ENCODE measurements at places on chromosomes 2 and 18.

GRCh38 chr2:181314551-181314950 lies 142.6 kb upstream of the ITGA4 start:
- DNase-seq, result no peak

GRCh38 chr2:37268111-37268510 lies 36.7 kb downstream of the NDUFAF7 start:
- DNase-seq, result no peak

- no peak for DNase-seq
Measured at GRCh38 chr2:203689426-203690116, 16.9 kb upstream of the CD28 start.

- DNase-seq, result no peak
Measured at GRCh38 chr2:192030289-192030688, 164.4 kb downstream of the TMEFF2 start.

DNA sequence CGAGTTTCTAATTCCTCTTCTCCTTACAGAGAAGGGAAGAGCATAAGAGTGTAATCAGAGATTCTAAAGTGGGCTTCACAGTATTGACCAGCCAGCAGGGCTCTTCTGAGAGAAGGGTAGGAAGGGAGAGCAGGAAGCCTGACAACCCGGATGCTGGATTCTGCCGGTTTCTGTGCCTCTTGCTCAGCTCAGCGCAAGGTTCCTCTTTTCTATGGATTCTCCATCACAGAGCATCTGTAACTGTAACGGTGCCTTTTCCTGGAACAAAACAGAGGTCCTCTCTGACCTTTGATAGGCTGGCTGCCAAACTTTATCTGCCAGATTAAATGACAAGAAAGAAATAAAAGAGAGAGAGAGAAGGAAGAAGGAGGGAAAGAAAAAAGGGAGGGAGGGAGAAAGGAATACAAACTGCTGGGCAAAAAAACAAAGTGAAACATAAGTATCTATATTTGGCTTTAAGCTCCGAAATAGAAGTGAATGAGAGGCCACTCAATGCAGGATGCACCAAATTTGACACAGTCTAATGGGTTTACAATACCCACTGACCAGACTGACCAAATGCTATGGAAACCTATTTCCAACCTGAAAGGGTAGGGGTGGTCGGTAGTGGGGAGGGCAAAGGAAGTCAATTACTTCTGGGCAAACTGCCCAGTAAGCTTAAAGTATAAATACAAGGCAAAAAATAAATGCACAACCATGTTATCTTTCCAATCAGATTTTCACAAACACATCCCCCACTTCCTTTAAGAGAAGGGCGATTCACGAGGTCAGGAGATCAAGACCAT lies 59.2 kb downstream of the PIEZO2 start:
- no peak for DNase-seq

GRCh38 chr2:78644854-78645253 lies 380.6 kb upstream of the REG3G start:
- DNase-seq, result no peak

DNA sequence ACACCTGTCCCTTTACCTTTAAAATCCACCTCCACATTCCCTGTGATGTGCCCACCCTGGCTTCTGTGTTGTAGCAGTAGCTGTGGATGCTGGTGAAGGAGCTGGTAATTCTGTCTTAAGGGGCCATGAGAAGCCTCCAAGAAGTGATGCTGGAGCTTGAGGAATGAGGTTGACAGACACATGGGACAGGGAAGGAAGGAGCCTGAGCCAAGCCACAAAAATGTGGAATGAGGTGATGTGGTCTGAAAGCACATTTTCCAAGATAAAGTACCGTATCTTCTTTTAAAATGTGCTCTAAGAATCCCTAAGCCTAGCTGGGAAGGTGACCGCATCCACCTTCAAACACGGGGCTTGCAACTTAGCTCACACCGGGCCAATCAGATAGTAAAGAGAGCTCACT lies 31.2 kb downstream of the VWA3B start:
- DNase-seq, result no peak

DNA sequence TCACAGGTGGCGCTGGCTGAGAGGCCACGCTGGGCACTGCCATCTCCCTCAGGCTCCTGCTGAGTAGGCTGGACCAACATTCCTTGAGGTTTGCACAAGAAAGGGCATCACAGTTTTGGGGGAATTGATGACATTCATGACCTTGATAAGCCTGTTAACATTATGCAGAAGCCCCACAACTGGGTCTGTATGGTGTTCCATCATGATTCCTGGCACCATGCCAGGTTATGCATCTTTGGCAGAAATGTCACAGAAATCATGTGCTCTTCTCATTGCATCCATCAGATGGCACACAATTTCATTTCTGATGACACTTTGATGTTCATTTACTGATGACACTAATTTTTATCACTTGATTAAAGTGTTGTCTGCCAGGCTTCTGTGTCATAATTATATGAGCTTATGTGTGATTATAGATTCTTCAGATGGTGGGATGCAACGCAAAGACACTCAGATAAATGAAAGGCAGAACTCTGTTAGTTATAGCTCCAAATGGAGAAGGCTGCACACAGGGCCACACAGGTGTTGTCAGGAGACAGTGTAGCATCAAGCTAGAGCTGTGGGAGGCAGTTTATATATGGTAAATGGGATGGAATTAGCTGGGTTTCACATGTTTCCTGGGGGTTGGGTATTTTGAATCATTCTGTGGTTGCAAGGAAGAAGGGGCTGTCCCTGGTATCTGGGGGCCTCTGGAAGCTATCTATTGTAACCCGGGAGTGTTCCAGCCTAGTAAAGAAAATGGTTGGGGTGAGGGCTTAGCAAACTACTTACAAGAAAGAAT lies 191.3 kb downstream of the SLC39A10 start:
- no peak for DNase-seq

DNA sequence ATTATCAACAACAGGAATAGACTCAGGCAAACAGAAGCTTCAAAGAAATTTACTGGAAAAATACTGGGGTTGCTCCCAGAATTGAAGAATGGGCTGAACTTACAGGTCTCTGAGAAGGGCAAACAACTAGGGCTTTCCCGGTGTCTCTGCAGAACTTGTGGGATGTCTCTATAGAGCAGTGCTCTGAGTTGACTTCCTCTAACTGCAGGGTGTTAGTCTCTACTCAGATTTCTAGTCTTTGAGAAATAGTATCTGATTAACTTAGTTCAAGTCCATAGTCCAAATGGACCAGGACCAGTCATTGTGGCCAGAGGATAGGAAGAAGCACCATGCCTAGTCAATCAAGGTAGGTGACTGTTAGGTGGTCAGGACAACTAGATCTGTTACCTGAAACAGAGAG lies 45.8 kb downstream of the LIMS1 start:
- DNase-seq, result no peak

DNA sequence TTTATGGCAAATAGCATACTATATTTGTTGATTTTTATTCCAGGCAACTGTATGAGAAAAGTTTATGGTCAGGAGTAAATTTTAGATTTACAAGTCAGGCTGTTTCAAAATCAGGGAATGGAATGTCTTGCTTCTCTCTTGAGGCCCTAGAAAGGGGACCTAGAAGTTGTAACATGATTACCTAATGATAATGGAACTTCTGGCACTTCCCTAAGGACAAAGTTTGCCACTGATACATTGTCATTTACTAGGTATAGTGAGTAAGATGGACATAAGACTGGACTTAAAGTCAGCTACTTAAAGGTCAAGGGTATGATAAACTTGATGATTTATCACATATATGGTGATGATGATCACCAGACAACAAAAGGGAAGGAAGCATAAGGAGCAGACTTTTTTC lies 103.3 kb upstream of the VRK2 start:
- no peak for DNase-seq

DNA sequence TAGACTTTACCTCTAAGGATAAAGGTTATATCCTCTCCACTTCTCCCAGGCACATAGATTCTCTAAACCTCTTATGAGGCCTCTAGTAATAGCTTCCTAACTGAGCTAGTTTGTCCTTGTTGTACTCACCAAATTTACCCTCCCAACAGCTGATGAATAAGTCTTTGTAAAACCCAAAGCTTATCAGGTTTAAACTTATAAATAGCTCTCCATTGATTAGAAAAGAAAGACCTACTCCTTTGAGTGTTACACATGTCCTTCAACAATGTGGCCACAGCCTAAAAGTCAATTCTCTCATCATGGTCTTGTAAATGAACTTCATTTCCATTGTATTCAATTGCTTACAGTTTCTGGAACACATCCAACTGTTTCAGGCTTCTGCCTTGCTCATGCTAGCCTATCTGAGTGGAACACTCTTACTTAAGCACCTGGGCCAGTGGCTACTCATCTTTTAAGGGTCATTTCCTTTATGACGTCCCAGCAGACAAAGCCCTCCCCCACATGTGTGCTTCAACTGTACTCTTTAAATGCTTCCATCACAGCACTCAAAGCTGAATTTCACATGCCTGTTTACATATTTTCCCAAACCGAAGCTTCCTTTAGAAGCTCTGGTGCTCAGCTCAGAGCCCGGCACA lies 131.6 kb downstream of the CDH2 start:
- no peak for DNase-seq

- no peak for DNase-seq
Measured at GRCh38 chr2:85340034-85340892, 12.5 kb upstream of the TGOLN2 start.

DNA sequence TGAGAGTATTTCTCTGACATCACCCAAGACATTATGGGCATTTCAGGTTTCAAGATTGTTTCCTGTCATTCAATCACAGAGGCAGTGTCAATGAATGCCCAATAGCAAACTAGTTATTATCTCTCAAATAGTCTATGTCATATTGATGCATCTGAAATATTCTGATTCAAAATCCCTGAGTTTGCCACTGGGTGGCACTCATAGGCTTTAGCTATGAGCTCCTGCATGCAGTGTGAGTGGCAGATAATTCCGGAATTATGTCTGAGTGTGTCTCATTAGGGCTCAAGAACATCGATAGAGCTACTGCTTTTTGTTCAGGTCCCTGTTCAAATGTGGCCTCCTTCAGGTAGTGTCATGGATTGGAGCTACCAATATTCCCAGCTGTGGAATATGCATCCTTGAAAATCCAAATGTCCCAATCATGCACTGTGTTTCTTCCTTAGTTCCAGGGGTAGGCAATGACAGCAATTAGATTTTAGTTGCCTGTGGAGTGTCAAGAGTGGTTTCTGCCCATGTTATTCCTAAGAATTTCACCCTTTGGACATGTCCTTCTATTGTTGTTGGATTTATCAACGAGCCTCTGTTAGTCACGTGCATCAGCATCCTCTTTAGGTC lies 7.8 kb upstream of the OR6B3 start:
- DNase-seq, result no peak

GRCh38 chr2:175414882-175415487 lies 233.5 kb upstream of the ATP5MC3 start:
- DNase-seq, result no peak

DNA sequence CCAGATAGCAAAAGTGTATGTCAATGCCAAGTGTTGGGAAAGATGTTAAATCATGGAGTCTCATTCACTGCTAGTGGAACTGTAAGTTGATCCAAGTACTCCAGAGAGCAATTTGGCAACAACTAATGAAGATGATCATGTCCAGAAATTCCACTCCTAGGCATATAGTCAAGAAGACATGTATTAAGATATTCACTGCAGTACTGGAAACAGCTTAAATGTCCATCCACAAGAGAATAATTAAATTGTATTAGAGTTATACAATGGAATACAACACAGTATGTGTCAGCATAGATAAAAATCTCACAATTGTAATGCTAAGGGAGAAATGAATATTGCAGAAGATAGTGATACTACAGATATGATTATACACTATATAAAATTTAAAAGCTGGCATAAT lies 15.2 kb upstream of the LBH start:
- DNase-seq, result no peak

DNA sequence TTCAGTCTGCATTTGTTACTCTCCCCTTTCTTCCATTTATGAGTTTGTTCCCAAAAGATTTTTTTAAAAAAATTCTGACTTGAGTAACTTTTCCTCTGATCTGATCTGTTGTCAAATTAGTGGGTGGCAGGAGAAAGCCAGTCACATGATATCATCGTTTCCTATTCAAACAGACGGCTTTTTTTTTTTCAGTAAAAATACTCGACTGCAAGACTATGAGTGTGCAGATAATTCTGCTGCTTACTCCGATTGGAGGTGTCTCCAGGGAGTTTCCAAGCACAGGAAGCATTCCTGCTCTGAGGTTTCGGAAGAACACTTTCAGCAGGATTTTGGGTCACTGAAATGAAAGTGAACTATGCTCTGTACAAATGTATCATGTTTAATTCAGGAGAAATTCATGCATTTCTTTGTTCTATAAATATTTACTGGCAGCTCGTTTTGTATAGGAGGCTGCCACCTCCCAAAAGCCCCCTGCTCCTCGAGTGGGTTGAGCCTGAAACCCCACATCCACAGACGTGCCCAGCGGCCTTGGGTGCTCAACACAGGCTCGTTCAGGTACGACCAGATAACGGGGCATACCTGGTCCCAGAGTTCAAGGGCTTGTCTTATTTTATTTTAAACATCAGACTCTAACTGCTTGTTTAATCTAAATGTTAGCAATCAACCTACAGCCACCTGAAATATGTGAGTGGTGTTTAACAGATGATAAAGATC lies 126.9 kb upstream of the ZNF516 start:
- DNase-seq, result no peak

- DNase-seq, result no peak
Measured at GRCh38 chr2:191664823-191665677, 12.9 kb upstream of the NABP1 start.

All from stimulated activated CD4-positive, alpha-beta T cell treated with anti-CD3 and anti-CD28 coated beads, Interleukin-1b, Interleukin-23, amount 100 ng/mL, for 1 hour (primary cell).